Stimulated activated CD8-positive, alpha-beta memory T cell treated with anti-CD3 and anti-CD28 coated beads, Interleukin-4, amount 100 ng/mL, for 4 hours (primary cell): ENCODE measurements at places on chromosomes 5 and 9.

DNA sequence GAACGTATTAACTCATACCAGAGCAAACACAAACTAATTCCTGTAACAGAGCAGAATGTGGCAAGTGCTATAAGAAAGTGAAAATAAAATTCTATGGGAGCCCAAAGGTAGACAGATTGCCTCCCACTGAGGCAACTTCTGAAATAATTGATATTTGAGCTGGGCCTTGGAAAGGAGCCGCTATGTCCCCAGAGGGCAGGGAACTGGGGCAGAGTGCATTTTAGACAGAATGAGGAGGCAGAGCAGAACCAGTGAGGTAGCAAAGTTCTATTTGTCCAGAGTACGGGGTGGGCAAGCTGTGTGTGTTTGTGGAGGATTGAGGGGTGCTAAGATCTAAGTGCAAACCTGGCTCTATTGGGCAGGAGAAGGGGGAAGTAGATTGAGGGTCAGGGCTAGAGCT, 19.8 kb downstream of the CDO1 start:
- DNase-seq, result no peak

DNA sequence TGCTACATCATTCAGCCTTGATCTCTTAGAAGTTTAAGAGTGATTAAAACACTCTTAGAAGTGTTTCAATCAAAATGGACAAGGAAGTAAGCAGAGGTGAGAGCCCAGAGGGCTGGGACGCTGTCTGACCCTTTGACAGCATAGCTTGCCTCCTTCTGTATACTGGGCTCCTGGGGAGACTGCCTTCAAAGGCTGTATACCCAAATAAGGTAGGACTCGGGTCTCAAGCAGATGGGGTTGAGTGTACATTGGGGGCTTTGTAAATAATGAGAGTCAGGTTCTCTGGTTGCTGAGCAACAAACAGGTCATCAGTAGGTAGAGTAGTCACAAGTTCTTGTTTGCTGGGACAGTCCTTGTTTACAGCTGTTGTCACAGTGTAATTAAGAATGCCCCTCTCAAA, 97.1 kb downstream of the PJA2 start:
- no peak for DNase-seq

DNA sequence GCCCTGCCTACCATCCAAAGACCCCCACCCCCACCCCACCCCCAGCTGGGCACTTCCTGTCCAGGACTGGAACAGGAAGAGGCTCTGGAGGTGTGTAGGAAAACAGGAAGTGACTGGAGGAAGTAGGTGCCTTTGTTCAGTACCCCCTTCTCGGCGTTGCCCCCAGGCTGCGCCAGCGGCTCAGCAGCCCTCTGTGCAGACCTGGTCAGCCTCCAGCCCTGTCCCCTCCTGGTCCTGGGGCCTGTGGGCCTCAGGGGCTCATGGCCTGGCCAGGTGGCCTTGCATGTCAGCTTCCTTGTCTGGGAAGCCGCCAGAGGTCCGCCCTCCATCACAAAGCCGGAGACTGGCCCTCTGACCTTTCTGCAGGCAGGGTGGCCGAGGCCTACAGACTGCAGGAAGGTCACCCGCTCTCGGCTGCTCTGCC, 26.0 kb downstream of the FLT4 start:
- no peak for DNase-seq

DNA sequence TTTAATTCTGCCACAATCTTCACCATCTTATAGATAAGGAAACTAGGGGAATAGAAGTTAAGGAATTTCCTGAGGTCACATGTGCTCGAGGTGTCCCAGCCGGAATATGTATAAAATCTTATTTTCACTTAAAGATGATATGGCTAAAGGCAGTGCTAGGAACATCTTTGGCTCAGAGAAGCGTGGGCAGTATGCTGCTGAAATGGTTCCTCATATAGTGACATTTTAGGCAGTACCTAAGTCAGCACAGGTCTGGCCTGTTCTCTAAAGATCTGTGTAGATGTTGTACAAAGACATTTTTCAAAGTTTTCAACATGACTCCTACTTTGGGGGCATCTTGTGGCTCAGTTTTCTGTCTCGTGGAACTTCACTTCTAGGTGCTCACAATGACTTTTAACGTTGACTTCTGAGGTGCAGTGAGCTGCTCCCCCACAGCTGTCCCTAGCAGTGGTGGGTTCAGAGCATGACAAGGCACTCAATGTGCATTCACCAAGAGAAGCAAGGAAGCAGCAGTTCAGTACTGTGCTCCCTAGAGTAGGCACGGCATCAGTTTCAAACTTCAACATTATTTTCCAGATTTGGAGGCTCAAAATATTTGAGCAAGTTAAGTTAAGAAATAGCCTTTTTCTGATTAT, 40.3 kb downstream of the TNFAIP8 start:
- no peak for DNase-seq
